ENCODE measurements at places on chromosomes 7 and 10.

GRCh38 chr7:16531707-16532106 is 5.1 kb downstream of the LRRC72 start:
- no peak for DNase-seq

- DNase-seq, result no peak
These were observed 2.2 kb downstream of the PDZD7 start for GRCh38 chr10:101028446-101029337.

- no peak for DNase-seq
These were observed 56.6 kb upstream of the ANK3 start for GRCh38 chr10:60446070-60446833.

- DNase-seq, result no peak
These were observed 29.7 kb downstream of the GBX1 start for GRCh38 chr7:151137791-151138152.

- DNase-seq, result no peak
These were observed 86.7 kb downstream of the MICU1 start for GRCh38 chr10:72539137-72539536.

GRCh38 chr10:34124522-34125035 is 690.5 kb downstream of the PARD3 start:
- no peak for DNase-seq

DNA sequence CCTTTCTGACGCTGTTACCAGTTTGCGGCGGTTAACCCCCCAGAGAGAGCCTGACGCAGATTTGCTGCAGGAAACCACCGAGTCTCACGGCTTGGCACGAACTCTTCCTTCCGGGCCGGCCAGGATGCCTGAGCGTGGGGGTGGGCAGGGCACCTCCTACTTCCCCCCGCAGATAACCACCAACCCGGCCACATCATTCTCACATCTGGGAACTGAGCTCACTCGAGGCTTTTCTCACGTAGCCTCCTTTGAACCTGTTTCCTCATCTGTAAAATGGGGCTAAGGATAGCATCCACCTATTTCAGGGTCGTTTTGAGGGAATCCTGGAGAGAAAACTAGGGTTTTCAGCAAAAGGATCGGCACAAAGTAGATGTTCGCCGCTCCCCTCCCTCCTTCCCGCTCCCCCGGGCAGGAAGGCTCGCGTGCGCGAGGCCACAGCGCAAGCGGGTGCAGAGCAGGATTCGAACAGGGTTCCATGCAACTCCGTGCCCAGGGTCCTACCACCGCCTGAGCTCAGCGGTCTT is 23.6 kb downstream of the DDIT4 start:
- peak; percentile 92 for DNase-seq

- no peak for DNase-seq
These were observed 195.4 kb upstream of the AOAH start for GRCh38 chr7:36919738-36920137.

- no peak for DNase-seq
These were observed 211.3 kb downstream of the SKIDA1 start for GRCh38 chr10:21314111-21314626.

- no peak for DNase-seq
These were observed 332.7 kb downstream of the ADARB2 start for GRCh38 chr10:1404323-1405260.

- DNase-seq, result no peak
These were observed 53.0 kb downstream of the COL13A1 start for GRCh38 chr10:69854511-69855345.

- no peak for DNase-seq
These were observed 22.4 kb upstream of the ODAD2 start for GRCh38 chr10:28020993-28021982.

DNA sequence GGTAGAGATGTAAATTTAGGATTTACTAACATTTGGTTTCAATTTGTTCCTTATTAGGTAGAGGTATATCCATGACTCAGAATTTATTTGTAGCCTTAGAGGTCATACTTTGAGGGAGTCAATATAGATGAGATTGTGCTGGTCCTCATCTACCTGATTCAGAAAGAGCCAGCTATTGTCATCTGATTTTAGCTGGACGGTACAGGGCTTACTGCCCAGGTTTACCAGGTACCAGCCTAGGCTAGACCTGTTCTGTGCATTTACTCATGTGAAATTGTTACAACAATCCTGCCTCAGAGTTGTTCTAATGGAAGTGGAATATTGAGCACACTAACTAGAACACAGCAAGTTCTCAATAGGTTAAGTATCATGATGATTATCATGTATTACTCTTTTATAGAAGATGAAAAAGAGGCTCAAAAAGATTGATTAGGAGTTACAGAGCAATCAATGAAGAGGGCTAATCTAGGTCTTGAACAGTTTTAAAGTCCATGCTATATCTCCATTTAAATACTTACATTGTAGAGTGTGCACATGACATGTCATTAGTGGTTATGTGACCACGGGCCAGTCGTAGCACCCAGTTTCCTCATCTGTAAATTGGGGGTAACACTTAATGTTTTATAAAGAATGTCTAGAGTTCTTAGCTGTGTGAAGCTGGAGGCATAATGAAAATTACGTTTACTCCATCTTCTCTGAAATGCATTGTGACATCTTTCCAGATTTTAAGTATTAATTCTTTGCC is 42.1 kb downstream of the TRIM24 start:
- DNase-seq, result no peak

- DNase-seq, result no peak
These were observed 87.3 kb upstream of the TARP start for GRCh38 chr7:38360776-38361175.

DNA sequence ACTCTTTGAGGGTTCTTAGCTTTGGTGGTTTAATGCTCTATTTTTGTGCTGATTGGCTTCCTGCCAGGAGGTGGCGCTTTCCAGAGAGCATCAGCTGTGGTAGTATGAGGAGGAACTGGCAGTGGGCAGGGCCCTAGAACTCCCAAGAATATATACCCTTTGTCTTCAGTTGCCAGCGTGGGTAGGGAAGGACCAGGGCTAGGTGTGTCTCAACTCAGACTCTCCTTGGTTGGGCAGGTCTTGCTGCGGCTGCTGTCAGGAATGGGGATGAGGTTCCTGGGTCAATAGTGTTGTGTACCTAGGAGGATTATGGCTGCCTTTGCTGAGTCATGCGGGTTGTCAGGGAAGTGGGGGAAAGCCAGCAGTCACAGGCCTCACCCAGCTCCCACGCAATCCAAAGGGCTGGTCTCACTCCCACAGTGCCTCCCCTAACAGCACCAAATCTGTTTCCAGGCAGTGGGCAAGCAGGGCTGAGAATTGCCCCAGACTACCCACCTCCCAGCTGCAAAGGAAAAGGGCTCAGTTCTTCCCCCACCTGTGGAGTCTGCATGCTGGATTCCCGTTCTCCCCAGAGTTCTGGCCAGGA is 191.5 kb downstream of the PHTF2 start:
- DNase-seq, result no peak

GRCh38 chr10:93542358-93542791 is 24.1 kb upstream of the FFAR4 start:
- DNase-seq, result no peak

DNA sequence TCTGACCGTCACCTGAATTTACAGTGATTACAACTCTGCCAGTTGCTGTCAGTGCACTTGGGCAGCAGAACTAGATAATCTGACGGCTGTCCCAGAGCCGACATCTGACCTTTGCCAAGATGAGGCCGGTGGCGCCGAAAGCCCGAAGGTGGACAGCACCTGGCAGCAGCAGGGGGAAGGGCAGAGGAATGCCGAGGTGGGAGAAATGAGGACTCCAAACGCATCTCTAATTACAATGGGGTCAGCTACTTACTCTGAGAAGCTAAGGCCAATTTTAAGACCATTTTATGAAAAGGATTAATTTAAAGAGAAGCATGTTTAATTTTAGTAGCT is 33.8 kb downstream of the TRIM8 start:
- DNase-seq, result no peak

DNA sequence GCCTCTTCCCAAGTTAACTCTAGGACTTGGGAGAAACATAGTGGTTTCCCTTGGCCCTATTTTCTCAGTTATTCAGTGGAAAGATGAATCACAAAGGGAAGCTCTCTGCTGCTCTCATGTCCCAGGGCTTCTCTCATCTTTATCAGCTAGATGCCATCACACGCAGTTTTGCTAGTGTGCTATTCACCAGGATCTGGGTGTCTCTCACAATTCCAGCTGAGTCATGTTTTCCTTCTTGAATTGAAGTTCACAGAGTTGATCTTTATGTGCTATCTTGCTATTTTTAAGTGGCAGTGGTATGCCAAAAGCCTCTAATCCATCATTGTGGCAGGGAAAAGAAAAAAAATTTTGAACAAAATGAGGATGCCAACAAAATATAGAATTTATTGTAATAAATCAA is 101.3 kb downstream of the TWIST1 start:
- DNase-seq, result no peak

DNA sequence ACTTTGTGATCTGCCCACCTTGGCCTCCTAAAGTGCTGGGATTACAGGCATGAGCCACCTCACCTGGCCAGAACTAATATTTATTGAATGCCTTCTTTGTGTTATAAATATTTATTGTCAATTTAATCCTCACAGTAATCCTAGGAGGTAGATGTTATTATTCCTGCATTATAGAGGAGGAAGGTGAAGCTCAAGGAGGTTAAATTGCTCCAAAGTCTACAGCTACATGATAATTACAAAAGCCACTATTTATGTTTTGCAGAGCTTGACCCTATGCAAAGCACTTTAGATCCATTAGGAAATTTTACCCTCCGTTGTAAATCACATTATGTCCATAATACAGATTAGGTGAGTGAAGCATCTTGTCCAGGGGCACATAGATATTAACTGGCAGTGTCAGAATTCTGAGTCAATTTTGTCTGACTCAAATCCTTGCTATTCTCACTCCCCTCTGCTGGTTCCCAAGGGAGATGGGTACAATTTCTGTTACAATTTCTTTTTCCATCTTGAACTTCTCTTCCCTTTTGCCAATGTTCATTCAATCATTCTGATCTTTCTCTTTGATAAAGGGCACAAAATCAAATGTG is 25.7 kb upstream of the CDK14 start:
- DNase-seq, result no peak

DNA sequence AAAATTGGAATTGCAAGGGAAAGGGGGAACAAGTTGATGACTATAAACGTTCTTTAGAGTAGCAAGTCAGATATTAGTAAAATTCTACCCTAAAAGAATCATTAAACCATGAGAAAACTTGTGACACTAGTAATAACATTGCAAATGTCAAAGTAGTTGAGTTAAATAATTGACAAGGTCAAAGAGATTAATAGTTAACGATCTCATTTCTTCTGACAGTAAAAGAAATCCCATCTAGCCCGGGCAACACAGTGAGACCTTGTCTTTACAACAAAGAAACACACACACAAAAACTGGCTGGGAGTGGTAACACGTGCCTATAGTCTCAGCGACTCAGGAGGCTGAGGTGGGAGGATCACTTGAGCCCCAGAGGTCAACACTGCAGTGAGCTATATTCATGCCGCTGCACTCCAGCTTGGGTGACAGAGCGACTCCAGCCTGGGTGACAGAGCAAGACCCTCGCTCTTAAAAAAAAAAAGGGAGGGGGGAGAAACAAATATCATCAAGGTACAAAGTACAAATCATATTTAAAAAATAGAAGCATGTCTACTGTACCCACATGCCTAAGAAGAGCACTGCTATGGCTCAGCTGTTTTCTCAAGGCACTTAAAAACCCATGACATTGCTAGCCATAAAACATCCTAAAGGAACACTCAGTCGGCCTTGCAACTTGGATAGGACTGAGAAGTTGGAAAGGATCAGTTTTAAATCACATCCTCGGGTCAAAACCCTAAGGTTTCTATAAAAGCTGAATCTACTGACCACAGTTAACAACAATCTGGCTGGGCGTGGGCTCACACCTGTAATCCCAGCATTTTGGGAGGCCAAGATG is 401.1 kb downstream of the PARD3 start:
- no peak for DNase-seq

DNA sequence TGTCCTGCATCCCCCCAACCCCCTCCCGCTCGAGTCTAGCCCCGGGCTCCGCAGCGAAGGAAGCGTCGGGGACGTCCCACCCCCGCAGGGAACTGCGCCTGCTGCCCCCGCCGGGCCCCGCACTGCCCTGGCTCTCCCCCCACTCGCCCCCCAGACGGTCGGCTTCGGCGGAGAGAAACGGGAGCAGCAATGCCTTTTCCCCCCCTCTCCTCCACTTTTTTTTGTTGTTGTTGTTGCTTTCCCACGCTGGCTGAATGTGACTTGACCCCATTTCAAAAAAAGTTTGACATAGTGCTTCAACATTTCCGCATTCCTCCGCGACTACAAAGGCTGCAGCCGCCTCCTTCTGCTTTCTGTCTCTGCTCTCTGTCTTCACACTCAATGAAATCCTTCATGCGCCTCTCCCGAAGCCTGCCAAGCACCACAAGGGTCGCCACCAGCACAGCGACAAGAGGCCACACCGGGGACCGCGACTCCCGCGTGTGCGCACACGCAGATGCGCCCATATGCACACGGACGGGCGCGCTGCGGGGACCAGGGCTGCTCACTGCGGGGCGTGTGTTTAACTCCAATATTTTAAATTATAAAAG is 1.0 kb downstream of the CDK6 start:
- peak; percentile 19 for DNase-seq

DNA sequence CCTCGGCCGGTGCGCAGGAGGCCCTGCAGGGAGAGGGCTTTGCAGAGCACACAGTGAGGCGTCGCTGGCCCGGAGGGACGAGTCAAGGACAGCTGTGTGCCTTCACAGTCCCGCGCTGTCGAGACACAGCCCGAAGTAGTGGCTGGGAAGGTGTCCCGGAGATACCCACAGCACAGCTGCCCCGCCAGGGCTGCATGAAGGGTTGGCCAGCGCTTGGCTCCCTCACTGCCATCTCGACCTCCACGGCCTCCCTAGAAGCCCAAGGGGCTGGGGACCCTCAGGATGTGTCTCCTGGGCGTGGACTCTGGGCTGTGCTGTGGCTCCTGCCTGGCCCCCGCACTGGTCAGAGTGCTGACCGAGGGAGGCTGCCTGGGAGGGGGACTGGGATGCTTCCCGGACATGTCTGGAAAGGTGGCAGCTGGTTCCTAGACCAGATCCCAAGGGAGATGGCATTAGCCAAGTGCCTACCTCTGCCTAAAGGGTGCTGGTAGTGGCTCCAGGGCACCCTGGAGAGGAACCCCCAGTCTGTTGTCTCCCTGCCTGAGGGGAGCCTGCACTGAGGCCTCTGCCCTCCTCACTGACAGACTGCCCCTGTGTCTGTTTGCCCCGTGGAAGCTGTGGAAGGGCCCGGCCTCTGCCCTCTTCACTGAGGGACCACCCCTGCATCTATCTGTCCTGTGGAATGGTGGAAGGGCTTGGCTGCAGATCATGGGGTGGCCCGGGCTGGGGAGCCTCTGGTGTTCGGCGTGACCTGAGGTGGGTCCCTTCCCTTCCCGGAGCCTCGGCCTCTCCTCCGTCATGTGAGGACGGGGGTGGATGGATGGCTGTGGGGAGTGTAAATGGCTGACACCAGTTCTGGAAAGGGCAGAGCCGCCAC is 5.8 kb downstream of the ELFN1 start:
- no peak for DNase-seq

- no peak for DNase-seq
These were observed 16.6 kb upstream of the SLC29A3 start for GRCh38 chr10:71302451-71302850.

Data from activated T-cell treated with anti-CD3 and anti-CD28 coated beads for 4 hours (primary cell).